ENCODE measurements at places on chromosomes 5 and 9.

DNA sequence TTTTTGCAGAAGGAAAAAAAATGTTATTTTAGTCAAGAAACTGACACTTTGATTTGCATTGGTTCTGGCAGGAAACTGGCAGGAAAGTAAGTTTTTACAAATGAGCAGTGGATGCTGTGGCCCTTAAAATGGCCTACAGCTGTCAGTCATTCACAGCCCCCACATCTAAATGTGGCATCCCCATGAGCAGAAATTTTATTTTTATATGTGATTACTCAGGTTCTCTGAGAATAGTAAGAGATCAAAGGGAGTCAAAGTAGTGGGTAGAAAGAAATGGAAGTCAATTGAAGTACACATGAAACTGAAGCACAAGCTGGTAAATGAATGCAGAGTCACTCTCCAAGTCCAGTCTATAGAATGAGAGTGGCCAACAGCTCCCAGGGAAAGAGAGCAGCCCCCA is 80.3 kb downstream of the ENC1 start:
- no peak for DNase-seq

DNA sequence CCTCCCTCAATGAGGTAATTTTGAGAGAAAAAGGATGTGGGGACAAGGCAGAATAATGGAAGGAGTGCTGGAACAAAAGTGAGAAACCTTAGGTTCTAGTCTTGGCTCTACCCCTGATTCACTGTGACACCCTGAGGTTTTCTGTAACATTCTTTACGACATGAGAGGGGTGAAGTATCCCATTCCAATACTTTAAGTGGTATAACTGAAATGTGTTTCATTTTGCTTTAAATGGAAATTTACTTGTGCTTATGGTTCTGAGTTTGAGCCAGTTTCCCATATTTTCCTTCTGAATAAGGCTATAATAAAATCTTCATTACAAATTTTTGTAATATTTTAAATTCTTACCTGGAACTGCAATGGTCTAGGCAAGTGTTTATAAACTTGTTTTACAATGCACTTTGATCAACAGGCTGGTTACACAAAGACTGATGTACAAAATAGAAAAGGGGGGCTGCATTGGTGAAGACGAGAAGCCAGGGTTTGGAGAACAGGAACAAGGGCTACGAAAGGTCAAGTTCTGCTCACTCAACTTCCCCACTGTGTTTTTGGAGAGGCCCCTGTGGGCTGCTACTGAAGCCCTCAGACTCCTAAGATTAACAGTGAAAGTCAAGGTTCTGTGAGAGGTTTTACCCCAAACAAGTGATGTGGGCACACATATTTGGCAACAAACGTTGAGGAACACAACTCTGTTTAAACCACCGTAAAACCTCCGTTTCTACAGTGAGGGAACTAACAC is 171.9 kb upstream of the ELL2 start:
- no peak for DNase-seq

- no peak for DNase-seq
Measured at GRCh38 chr5:77016962-77017361, 13.2 kb upstream of the AGGF1 start.

DNA sequence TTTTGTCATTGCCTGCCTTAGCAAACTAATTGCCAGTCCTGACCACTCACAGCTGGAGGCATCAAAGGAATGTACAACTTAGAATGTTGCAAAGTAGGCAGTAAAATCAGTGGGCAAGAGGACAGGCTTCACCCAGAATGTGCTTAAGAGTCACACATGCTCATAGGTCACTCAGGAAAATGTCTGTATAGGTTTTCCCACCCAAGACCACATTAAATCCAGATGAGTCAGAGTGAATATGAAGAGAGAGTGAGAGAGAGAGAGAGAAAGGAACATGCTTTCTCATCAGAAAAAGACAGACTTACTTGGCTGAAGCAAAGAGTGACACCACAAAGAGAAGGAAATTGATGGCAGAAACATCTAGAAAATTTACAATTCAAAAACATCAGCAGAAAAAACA is 37.9 kb downstream of the PLEKHG4B start:
- DNase-seq = no peak

GRCh38 chr9:133589454-133590227 is 19.5 kb downstream of the FAM163B start:
- no peak for DNase-seq

- no peak for DNase-seq
Measured at GRCh38 chr5:156031181-156031580, 295.8 kb upstream of the SGCD start.

- no peak for DNase-seq
Measured at GRCh38 chr5:152994033-152994680, 496.3 kb upstream of the GRIA1 start.

DNA sequence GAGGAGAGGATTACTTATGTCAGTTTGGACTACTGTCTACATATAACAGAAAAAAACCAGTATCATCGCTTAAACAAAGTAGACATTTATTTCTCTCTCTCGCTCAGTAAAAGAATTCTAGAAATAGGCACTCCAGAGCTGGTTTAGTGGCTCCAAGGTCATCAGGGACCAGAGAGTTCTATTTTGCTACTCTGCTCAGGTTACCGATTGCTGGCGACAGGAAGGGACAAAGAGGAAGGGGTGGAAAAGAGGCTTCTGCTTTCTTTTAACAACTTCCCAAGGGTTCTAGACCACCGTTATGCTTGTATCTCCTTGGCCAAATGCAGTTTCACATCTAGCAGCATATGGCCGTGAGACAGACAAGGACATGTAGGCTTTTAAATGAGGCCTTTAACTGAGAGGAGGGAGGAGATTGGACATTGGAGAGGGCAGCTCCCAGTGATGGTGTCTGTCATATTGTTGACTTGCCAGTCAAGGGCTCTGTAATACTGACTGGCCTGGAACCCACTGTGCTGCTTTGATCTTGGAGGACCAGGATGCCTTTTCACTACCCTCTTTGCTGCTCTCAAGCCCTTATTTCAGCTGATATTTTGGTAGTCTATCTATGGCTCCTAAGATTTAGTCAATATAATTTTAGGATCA is 15.6 kb upstream of the DCP2 start:
- no peak for DNase-seq

- DNase-seq = no peak
Measured at GRCh38 chr5:7955476-7955875, 86.5 kb downstream of the MTRR start.

DNA sequence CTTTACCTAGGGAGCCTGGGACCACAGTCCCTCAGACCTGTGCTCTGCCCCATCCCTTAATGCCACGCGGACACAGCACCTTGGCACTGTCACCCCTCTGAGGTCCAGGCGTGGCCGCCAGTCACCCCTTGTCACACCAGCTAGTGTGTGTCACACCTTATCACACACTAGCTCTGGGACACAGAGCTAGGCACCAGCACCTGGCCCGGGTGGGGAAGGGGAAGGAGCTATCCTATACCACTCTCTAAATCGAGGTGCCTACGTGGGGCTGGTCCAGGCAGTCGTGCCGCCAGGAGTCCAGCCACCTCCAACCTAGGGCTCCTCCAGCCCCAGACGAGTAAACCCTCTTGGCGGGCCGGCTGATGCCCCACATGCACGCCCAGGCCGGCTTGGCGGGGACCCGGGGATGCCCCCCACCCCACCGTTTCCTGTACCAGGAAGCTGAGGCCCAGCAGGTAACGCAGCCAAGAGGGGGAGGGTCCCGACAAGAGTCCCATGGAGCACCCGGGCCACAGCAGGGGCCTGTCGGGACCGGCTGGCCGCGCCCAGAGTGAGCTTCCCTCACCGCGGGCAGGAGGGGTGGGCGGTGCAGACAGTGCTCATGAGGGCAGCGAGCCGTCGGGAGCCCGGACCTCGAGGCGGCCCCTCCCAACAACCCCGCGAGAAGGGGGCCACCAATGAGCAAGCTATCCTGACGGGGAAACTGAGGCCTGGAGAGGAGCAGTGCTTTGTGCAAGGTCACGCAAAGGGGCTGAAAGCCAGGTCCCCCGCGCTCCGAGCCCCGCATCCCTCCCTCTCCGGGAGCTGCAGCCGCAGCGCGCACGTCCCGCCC is 550 bp downstream of the CORO2A start:
- peak; percentile 49 for DNase-seq

GRCh38 chr9:73951147-73951546 is 546.0 kb upstream of the RORB start:
- no peak for DNase-seq

- DNase-seq = no peak
Measured at GRCh38 chr9:138016406-138017187, 139.0 kb downstream of the CACNA1B start.

DNA sequence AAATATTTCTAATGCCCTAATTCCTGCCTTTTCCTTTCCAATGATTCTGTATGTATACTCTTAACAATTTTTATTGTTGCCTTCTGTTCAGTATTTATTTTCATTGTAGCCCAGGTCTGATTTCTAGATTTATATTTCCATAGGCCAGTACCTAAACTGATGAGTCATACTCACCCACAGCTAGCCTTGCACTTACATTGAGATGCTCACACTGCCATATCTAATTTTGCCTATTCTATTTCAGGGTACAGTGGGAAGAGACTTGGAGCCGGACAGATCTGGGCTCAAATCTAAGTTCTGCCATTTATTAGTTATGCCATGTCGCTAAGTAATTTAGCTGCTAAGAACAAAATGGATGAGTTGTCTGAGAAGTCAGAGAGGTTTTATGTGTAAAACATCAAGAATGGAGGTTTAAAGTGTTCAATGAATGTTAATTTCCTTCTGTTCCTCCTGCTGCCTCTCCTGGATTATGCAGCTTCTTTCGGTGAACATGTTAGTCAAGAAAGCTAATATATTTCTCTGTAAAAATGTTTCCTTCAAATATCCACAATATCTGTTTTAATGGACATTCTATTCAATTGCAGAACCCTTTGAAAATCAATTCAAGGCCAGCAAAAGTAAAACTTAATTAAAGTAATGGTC is 62.3 kb upstream of the CDK5RAP2 start:
- no peak for DNase-seq

DNA sequence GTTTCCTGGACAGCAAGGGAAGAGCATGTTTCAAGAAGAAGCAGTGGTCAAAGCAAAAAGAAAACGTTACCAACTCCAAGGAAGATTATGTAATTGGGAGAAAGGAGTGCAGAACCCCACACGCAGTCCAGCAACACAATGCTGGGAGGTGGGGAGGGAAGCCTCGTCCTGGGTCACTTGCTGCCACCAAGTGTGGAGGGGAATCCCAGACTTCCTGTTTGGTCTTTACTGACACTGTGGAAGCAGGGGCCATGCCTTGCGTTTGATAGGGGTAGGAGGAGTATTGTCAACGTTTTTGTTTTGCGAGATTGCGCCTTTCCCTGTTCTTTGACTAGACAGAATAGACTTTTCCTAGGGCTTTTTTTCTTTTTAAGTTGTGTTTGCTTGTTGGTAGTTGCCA is 421.0 kb downstream of the KDM4C start:
- no peak for DNase-seq

DNA sequence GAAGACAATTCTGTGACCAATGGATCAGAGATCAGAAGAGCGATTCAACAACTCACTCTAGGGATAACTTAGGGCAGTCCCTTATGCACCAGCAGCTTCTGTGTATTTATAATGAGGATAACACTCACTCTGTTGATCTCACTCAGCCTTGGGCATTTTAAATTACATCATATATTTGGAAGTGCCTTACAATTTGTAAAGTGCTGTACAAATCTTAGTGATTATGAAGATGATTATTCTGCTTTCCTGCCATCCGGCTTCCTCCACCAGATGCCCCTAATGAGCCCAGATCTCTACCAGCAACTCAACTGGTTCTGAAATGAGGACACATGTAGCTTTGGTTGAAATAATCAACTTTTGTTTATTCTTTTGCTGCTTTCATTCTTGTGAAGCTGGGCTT is 105.3 kb downstream of the PCSK1 start:
- no peak for DNase-seq

DNA sequence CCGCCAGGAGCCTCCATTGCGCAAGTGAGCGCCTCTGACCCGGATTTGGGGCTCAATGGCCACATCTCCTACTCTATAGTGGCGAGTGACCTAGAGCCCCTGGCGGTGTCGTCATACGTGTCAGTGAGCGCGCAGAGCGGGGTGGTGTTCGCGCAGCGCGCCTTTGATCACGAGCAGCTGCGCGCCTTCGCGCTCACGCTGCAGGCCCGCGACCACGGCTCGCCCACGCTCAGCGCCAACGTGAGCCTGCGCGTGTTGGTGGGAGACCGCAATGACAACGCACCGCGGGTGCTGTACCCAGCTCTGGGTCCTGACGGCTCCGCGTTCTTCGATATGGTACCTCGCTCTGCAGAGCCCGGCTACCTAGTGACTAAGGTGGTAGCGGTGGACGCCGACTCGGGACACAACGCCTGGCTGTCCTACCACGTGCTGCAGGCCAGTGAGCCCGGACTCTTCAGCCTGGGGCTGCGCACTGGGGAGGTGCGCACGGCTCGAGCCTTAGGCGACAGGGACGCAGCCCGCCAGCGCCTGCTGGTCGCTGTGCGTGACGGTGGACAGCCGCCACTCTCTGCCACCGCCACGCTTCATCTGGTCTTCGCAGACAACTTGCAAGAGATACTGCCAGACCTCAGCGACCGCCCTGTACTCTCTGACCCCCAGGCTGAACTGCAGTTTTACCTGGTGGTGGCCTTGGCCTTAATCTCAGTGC is 1.9 kb downstream of the PCDHGB6 start:
- no peak for DNase-seq

- DNase-seq = no peak
Measured at GRCh38 chr5:103724271-103724670, 161.7 kb upstream of the NUDT12 start.

- peak; percentile 46 for DNase-seq
Measured at GRCh38 chr5:124371111-124371706, 375.2 kb downstream of the ZNF608 start.

DNA sequence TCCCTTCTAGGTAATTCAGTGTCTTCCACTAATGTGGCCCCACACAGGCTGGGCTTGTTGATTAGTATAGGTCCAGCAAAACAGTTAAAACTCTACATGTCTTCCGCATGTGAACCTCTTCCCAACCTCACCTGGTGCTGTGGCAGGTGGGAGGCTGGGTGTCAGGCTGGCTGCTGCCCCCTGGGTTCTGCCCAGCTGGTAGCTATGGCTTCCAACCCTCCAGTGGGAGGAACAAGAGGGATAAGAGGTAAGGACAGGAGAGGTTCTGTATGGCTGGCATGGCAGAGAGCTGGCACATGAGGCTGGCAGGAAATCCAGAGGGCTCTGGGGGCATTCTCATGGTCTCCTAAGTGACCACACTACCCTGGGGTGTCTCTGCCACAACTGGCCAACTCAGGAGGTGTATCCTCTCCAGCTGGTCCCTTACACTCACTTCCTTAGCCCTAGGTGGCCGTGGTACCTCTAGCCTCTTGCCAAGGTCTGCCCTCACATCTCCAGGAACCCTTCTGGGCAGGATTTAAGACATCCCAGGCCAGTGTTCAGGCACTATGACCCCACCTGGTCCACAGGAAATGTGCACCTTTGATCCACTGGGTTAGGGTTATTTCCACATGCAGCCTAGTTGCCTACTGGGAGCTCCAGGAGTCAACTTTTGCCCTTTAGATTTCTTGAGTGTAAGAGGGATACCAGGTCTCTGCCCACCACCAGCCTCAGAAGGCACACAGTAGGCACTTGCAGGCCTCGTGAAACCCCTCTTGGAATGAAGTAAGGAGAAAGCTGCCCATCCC is 41.7 kb downstream of the AHRR start:
- DNase-seq = no peak

- no peak for DNase-seq
Measured at GRCh38 chr5:170095646-170096045, 10.1 kb upstream of the FOXI1 start.

- DNase-seq = no peak
Measured at GRCh38 chr5:94072116-94072515, 330.7 kb upstream of the POU5F2 start.

- DNase-seq = no peak
Measured at GRCh38 chr5:149410071-149410470, 31.0 kb upstream of the IL17B start.

GRCh38 chr5:83802686-83803085 is 82.0 kb upstream of the HAPLN1 start:
- no peak for DNase-seq
